ENCODE measurements at places on chromosomes 7 and 10.
A peak's percentile ranks its signal among the peaks of the same experiment; 100 is the strongest.

DNA sequence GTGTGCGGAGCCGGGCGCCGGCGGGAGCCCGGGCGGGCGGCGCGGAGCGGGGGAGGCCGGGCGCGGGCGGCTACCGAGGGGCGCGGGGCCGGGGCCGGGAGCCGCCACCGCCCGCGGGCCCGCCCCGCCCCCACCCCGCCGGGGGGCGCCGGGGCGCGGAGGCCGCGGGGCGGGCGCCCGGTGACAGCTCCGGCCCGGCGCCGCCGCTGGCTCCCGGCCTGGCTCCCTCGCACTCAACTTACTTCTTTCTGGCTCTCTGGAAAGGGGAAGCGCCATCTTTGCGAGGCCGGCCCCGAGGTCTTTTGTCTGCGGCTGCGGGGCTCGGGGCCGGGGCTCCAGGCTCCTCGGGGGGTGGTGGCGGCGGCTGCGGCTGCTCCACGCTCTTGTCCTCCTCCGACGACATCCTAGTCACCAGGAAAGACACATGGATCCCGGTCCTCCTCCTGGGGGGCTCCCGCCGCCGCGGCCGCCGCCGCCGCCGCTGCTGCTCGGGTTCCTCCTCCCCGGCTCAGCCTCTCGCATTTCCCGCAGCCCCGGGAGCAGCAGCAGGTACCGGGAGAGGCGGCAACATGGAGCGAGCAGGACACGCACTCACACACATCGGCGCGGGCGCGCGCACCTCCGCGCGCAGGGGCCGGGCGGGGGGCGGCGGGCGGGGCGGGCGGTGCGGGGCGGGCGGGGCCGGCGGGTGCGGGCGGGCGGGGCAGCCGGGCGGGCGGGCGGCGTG, at the start of gene KMT2C:
TSS of gene KMT2C (minus strand) at position 620 of the 727 bp plus-strand sequence. CDS start at position 403, 217 bp downstream.
- DNase-seq: peak; percentile 75

DNA sequence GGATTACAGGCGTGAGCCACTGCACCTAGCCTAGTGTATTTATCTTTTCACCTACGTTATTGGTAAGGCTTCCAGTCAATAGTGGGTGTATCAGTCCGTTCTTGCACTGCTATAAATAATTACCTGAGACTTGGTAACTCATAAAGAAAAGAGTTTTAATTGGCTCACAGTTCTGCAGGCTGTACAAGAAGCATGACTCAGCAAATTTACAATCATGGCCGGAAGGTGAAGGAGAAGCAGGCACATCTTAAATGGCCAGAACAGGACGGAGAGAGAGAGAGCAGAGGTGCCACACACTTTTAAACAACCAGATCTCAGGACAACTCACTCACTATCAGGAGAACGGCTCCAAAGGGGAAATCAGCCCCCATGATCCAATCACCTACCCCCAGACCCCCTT, 873.3 kb upstream of the AUTS2 start:
- no peak for DNase-seq

DNA sequence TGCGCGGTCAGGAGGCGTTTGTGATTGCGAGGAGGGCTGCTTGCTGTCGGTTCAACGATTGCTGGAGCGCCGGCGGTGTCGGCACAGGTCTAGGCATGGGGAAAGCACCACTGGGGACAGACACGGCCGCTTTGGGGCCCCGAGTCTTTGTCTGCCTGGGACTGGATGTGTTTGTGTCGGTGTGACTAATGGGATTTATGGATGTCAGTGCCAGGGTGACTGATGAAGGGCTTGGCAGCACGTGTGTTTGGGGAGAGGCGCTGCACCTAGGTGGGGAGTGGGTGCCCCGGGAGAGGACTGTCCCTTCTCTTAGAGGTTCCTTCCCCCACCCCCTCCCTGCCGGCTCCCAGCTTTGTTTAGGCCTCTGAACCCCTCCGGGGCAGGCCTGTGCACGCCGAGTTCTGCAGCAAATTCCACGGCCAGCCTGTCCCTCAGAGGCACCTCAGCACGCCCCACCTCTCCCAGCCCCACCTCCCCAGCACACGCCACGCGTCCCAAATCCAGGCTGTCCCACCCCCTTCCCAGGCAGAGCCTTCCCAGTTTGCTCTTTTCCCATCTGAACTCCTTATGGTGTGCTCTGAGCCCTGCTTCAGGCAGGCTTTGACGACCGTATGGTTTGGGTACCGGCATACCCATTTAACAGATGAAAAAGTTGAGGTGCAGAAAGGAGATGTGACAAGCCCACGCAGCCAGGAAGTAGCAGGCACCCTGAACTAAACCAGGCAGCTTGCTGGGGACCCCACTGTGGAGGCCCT, 6.4 kb upstream of the TNRC18 start:
- DNase-seq: peak; percentile 90

GRCh38 chr7:137930581-137930980, 71.3 kb downstream of the CREB3L2 start:
- no peak for DNase-seq

- no peak for DNase-seq
These were observed 636.2 kb upstream of the ANKRD30A start for GRCh38 chr10:36489181-36489580.

DNA sequence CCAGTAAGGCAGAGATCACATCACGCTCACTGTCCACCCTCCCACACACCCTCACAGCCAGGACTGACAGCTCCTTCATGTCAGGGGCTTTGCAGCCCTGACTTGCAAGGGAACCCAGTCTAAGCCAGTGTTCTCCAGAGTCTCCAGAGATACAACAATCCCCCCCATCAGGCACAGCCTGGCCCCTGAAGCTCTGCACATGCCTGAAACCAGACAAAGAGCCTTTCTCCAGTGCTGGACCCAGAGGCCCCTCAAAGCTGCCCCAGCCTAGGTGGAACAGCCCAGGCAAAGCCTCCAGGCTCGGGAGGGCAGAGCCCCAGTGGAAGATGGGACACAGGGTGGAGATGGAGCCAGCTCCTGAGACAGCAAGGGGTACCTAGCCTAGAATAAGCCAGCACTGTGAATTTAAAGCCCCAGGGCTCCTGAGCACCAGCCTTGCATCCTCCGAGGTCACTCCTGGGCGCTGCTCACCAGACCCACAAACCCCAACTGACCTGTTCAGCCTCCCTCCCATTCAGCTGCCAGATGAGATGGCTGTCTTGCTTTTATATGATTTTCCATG, 50.2 kb downstream of the GRID1 start:
- DNase-seq: no peak

- peak; percentile 36 for DNase-seq
These were observed 29.3 kb upstream of the ADD3 start for GRCh38 chr10:109978481-109978880.

- DNase-seq: no peak
These were observed 208.0 kb downstream of the GALNT17 start for GRCh38 chr7:71339924-71340323.

- DNase-seq: no peak
These were observed 12.4 kb upstream of the ZNF862 start for GRCh38 chr7:149825567-149826343.

GRCh38 chr10:77494327-77494726, 143.3 kb downstream of the KCNMA1 start:
- peak; percentile 60 for DNase-seq

GRCh38 chr7:145378197-145378596, 542.3 kb upstream of the TPK1 start:
- DNase-seq: no peak

DNA sequence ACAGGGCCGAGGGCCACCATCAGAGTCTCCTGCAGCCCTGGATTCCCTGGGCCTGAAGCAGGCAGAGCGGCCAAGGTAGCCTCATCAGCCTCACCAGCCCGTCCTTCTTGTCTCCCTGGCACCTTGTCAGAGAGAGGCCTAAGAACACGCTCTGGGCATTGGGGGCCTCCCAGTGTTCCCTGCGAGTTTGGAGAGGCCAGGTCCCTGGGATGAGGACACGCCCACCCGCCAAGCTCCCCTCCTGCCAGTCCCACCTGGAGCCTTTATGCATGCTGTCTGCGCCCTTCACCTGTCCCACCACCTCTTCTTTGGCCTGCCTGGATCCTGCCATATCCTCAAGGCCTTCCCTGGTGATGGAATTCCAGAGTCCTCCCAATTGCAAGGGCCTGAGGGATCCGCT, 69.2 kb downstream of the LHPP start:
- no peak for DNase-seq

DNA sequence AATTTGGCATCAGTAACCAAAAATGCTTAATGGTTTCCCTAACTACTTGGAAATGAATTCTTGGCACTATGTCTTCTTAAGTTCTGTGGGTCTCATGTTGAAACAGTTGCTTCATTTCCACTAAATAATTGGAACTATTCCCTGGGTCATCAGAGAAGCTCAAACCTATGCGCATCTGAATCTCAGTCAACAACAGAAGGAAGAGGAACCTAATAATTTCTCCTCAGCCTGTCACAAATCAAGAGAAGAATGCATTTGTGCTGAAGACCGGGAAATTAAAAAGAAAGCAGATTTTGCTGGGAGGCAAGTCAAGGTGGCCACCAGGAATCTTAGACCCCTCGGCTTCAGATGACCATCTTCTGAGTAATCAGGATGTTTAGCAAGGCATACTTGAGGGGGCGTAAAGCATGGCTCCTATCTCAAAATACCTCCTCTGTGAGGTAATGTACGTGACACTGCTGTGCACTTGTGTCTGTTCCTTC, 41.4 kb downstream of the TOMM7 start:
- no peak for DNase-seq
